ENCODE measurements at places on chromosomes 6 and 20. TPM values are rescaled to one million over a fixed set of nuclear protein-coding genes. Genes with fewer than 3 reads are reported as not detected.

The NFS1 gene
- 42.8 TPM for total RNA-seq

The PRKN gene
- not detected for total RNA-seq

The SPINT3 gene
- not detected for total RNA-seq

The SLC22A2 gene
- total RNA-seq = not detected

The ACOT8 gene
- total RNA-seq = 102 TPM

The ZNF76 gene
- 12.4 TPM for total RNA-seq

The CITED2 gene
- 47.6 TPM for total RNA-seq

The RCAN2 gene
- total RNA-seq = 0.48 TPM

The ABCC10 gene
- 12.0 TPM for total RNA-seq

The MYCT1 gene
- total RNA-seq = 0.10 TPM

DNA sequence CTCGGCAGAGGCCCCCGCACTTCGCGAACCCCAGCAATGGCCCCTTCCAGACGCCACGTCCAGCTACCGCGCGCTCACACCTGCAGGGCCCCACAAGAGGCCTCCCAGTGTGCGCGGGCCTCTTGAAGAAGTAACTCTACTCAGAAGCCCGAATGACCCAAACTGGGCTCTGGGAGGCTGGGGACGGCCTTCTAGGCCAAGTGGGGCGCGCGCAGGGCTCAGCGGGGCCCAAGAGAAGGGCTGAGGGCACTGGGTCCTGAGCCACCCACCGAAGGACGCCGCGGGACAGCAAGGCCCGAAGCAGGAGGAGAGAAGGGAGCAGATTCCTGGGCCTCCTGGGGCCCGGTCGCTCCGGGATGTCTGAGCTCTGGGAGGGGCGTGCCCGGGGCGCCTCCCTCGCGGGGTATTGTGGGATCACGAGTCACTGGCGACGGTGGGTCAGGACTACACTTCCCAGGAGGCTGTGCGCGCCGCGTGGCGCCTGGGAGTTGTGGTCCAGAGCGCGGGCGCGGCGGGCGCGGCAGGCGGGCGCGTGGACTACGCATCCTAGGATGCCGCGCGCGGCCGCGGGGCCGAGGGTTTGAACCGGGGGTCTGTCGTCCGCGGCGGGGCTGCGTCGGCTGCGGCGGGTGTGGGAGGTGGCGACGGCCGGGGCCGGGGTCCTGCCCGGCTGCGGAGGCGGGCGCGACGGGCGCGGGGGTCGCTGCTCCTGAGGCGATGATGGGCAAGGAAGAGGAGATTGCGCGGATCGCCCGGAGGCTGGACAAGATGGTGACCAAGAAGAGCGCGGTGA, at the start of gene TCEA2:
Gene TCEA2 (plus strand): TSS at position 603 of the 793 bp plus-strand sequence. CDS start 115 bp downstream, at position 718.
- DNase-seq = peak; percentile 97

GRCh38 chr6:25962149-25963127, at the start of gene TRIM38:
TRIM38 (plus strand) TSS chr6:25962802; CDS start chr6:25966523, 3,721 bp downstream.
- DNase-seq = peak; percentile 92

DNA sequence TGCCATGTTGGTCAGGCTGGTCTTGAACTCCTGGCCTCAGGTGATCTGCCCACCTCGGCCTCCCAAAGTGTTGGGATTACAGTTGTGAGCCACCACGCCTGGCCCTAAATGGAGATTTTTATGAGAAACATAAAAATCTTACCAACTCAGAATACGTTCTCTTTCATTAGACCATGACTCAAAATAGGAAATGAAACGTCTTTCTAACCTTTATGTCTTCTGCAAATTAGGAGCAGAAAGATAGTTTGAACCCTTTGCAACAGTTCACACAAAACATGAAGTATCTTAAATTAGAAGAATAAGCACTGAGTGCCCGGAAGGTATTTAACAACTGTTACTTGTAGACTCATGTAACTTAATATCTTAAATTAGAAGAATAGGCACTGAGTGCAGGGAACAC, 48.3 kb downstream of the AHI1 start:
- no peak for DNase-seq

- DNase-seq = no peak
These were observed 18.7 kb downstream of the SOX4 start for GRCh38 chr6:21612067-21612745.

GRCh38 chr6:170166511-170167122, 124.3 kb downstream of the DLL1 start:
- no peak for DNase-seq

DNA sequence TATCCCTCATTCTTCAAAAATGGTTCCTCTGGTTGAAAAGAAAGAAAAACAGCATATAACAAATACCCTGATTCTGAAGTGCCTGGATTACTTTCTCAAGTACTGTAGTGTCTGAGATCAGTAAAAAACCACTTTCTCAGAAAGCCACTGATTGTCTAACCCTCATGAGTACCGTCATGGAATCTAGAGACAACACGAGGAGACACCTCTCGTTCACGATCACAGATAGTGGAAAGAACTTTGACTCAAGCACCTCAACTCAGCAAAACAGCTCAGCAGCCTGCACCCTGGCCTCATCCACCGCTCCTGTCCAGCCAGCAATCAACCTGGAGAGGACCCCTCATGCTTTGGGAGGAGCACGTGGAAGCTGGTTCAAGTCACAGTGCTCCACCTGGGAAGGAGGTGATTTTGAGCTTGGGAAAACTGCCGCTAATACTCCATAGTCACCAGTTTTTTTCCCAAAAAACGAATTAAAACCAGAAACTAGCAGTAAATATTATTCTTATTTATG, 1.0 kb downstream of the SCML4 start:
- no peak for DNase-seq

DNA sequence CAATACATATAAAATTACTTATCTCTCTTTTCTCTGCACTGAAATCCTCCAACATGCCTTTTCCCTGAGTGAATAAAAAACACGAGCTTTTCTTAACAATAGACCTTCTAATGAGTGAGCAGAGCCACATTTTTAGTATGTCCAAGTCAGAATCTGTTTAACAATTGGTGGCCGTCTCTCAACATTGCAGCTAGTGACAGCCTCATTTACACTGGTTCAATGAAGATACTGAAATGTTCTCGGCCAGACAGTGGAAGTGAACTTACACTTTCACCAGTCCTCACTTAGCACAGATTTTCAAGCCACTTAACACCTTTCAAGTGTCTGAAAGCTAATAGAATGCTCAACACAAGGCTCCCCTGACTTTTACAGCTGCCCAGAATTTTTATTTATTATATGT, 767.1 kb downstream of the KIF16B start:
- no peak for DNase-seq

DNA sequence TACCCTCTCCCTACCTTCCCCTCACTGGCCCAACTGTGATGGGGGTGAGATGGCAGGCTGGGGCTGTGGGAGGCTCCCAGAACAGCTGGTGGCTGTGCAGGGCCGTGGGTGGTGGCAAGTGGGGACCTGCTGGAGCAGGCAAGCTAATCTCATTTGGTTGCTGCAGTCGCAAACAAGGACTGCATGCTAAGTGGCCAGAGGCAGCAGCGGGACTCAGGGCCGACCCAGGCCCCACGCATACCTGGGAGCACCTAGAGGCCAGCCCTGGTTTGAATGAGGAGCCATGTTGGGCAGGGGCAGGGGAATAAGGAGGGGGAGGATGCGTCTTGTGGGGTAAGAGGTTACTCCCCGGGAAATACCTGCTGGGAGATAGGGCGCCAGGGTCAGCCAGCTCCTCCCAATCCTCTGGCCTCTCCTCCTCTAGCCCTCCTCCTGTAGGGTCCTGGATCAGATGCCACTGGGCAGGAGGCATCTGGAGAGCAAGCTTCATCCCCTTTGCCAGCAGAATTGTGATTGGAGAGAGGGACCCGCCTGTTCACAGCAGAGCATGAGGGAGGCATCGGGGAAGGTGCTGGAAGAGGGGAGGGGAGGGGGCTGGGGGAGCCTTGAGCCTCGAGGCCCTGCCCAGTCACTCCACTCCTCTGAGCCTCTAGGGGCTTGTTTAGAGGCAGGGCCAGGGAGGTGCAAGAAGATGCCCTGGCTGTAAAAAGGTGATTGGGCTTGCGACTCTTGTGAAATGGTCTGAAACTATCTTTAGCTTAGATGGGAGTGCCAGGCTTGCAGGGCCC, 24.3 kb upstream of the CDH22 start:
- DNase-seq = no peak

GRCh38 chr20:12166053-12166717, 248.5 kb downstream of the BTBD3 start:
- DNase-seq = peak; percentile 92

GRCh38 chr6:149821492-149821891, 42.7 kb downstream of the LRP11 start:
- DNase-seq = no peak

DNA sequence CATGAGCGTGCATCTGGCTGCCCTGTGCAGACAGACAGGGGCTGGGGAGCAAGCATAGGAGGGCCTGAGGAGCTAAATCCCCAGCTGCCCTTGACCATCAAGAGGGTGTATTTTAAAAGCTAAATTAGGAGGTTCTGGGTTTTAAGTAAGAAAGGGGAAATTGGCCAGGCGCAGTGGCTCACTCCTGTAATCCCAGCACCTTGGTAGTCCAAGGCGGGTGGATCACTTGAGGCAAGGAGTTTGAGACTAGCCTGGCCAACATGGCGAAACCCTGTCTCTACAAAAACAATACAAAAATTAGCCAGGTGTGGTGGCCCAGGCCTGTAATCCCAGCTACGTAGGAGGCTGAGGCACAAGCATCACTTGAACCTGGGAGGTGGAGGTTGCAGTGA, 27.8 kb downstream of the SERPINB6 start:
- no peak for DNase-seq

DNA sequence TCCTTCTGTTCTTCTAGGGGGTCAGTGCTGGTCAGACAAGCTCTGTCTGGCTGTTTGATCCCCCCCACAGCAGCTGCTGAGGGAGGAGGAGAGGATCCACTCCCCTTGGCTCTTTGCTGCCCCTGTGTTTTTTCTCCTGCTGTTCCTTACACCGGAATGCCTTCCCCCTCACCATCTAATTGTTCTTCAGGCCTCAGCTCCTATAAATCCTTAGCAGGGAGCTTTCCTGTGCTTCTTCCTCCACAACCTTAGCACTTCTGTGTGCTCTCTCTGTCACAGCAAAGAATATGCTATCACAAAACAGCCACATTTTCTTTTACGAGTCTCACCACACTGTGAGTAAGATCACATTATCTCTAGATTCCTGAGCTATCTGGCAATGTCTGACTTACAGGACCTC, 196.6 kb downstream of the OTOR start:
- no peak for DNase-seq

DNA sequence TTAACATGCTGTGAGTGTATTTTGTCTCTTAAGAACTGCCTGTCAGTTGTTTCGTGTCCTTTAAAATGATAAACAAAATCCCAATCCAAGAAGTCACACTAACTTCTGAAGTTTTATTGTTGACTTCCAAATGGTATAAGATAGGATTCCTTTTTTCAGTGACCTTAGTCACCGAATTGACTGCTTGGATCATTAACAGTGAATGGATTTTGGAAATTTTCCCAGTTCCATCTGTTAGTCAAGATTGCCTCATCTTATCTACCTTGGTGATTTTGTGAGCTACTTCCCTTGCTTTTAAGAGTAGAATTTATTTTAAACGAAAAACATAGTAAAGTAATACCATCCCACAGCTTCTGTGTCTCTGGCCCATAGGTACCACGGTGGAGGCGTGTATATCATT, 14.9 kb downstream of the RIOK1 start:
- DNase-seq = no peak

- no peak for DNase-seq
These were observed 23.4 kb upstream of the RANBP9 start for GRCh38 chr6:13735031-13735430.

- DNase-seq = peak; percentile 93
These were observed 10.8 kb upstream of the WTAP start for GRCh38 chr6:159716247-159717096.

DNA sequence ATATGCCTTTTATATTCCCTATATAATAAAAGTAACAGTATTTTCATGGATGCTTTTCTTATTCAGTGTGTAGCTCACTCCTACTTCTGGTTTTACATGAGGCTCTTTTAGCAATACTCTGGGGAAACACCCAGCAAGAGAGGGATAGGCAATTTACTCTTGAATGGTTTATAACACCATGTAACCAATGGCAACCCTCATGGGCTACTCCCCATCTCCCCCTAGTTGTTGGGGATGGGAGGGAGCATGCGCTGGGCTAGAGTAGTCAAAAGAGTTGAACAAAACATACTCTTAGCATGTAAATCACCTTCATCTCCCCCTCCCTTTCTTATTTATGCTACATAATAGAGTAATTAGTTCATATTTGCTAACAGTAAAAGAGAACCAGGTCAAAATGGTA, 140.1 kb upstream of the LRFN2 start:
- DNase-seq = no peak

DNA sequence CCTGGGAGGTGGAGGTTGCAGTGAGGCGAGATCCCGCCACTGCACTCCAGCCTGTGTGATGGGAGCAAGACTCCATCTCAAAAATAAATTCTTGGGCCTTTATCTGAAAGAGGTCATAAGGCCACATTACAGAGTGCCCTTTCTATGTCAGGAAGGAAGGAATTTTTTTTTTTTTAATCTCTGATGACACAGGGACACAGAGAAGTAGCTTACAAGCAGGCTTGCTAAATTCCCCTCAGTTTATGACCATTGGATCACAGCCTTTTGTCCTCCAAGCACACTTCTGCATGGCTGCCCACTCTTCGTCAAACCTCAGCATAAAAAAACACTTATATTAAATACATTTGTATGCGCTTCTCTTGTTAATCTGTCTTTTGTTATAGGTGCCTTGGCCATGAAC, 7.5 kb upstream of the IFNGR1 start:
- DNase-seq = no peak

DNA sequence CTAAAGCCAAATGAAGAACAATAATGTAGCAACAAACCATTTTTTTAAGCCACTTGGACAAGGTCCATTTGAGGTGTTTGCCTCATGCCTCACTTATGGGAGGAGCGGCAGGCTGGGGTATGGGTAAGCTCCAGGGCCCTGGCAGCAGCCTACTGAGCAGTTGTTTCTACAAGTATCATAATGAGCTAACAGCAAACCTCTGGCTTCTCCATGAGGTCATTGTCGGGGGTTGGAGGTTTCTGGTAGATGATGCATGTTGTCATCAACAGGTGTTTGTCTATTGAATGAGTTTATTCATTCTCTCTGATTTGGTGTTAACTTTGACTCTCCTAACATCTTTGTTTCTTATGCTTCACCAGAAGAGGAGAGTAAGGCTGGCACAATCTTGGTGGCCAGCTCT, 150.7 kb downstream of the TBC1D7 start:
- DNase-seq = no peak

DNA sequence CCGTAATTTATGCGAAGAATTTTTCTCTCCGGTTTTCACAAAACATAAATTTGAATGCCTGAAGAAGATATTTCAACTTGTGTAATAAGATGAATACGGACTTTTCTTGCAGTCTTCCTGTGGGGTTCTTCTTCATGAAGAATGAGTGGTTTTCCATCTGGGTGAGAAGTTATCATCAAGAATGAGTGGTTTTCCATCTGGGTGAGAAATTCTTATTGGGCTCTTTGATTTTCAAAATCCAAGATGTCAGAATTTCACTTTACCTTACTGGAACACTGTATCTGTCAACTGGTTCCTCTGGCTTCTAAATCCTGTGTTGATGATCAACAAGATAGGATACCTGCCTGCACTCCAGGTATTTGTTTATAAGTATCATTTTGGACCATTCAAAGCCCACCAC, 160.1 kb upstream of the C6orf118 start:
- no peak for DNase-seq

DNA sequence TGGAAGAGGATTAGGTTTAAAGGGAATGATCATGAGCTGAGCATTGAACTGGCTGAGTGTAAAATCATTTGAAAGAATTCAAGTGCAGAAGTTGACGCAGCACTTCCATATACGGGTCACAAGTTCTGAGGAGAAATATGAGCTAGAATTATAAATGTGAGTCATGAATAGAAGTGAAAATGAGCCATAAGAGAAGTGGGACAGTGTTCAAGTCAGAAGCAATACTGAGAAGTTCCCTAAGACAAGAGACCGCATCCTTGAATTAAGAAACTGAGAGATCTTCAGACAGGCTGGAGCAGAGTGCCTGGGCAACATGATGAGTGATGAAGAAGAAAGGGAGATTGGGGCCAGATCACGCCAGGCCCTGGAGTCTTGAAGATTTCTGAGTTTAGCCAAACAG, 209.7 kb downstream of the TBX18 start:
- no peak for DNase-seq
